CD4-positive, alpha-beta T cell treated with Interleukin-1 beta for 1 hour (primary cell): ENCODE measurements at places on chromosomes 2 and 18.

GRCh38 chr2:33492399-33493134, 16.1 kb downstream of the RASGRP3 start:
- no peak for DNase-seq

GRCh38 chr2:69914950-69915945, at the start of gene MXD1:
Gene MXD1 (plus strand): TSS chr2:69915109. CDS start chr2:69915331, 222 bp downstream.
- peak; percentile 31 for DNase-seq

DNA sequence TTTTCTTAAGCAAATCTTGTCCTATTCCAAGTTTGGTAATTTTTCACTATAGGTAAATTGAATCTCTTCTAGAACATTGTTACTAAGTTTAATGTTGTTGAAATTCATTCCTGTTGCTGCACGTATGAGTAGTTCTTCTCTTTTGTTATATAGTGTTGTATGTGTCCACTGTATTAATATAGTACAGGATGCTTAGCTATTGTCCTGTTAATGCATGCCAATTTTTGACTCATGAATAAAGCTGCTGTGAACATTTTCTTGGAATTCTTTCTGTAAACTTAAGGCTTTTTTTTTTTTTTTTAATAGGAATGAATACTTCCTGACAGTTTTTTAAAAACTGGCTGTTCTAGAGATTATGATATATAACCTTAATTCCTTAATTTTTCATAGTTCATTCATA, 326.9 kb downstream of the SLC4A3 start:
- no peak for DNase-seq

DNA sequence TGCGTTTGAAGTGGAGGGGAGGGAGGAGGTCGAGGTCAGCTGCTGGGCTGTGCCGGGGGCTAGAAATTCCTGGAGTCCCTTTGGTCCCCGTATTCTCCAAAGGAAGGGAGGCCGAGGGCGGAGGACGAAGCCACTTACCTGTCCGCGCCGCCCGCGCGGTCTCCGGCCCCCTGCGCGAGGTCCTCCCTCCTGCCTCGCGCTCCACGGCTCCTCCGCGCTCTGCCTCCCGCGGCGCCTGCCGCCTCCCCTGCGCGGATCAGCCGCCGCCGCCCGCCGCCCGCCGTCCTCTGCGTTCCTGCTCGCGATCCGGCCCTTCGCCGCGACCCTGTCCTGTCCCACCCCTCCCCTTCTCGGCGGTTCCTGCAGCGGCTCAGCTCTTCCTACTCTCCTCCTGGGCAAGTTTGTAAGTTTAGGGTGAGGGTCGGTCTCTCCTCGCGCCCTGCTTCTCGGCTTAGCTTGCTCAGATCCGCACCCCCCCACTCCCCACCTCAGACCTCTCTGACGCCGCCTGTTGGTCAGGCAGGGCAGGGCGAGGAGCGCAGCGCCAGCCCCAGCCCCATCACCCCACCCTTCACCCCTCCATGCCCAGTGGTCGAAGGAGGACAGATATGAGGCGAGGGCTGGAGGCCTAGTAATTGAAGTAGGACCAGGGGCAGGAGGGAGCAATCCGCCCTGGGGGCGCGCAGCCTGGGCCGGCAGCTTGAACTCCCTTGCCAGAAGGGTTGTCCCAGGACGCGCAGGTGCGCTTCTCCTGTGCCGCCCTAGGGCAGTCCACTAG, 9.7 kb upstream of the SKOR2 start:
- no peak for DNase-seq

- no peak for DNase-seq
Measured at GRCh38 chr2:120873958-120874887, 138.6 kb downstream of the GLI2 start.
